Mesenchymal stem cell (in vitro differentiated cells and primary cell): ENCODE measurements at places on chromosomes 1 and 21.
A peak's percentile ranks its signal among the peaks of the same experiment; 100 is the strongest.

GRCh38 chr1:173134800-173135199 is 72.3 kb downstream of the TNFSF4 start:
- no peak for DNase-seq

- DNase-seq, result peak; percentile 38
These were observed 108.0 kb downstream of the HLCS start for GRCh38 chr21:36858320-36858957.

GRCh38 chr1:195933835-195934234 is 674.4 kb downstream of the KCNT2 start:
- DNase-seq, result no peak

- peak; percentile 22 for DNase-seq
These were observed 12.4 kb downstream of the RNF220 start for GRCh38 chr1:44417351-44418021.

DNA sequence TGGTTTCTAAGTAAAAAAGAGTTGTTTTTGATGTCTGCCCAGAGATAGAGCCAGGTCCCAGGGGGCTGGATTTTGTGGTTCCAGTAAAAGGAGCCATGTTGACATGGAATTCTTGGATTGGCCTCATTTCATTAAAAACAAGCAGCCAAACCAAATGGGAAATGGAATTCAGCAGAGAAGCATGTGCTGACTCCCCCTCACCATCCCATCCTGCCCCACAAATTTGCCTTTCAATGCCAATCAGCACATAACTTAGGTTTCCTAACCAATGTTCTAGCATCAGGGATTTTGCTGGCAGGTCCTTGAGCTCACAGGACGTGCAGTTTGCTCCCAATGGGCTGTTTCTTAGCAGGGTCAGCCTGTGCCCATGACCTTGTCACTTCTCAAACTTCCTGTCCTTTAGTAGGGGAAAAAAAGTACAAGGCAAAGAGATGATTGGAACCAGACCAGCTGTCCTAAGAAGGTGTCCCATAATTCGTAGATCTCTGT is 101.5 kb upstream of the GADD45A start:
- DNase-seq, result no peak

GRCh38 chr1:187714470-187714869 is 885.7 kb downstream of the PLA2G4A start:
- no peak for DNase-seq

GRCh38 chr1:18077657-18078215 is 29.9 kb upstream of the IGSF21 start:
- no peak for DNase-seq

DNA sequence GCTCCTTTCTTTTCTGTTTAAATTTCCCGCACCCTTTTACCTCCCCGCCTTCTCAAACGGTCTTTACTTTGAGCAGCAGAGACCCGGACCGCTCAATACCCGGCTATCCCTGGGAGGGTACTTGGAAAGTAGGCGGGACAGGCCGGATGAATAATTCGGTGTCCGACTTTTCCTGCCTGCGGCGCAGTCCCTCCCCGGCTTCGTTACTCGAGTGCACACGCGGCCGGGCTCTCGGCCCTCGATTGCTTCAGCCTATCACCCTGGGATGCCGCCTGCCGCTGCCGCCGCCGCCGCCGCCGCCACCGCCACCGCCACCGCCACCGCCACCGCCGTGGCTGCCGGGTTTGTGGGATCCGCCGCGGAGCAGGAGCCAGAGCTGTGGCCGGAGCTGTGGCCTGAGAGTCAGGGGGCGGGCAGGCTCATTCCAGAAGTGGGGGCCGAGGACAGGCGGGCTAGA is 382 bp upstream of the RASAL2 start:
- peak; percentile 98 for DNase-seq

DNA sequence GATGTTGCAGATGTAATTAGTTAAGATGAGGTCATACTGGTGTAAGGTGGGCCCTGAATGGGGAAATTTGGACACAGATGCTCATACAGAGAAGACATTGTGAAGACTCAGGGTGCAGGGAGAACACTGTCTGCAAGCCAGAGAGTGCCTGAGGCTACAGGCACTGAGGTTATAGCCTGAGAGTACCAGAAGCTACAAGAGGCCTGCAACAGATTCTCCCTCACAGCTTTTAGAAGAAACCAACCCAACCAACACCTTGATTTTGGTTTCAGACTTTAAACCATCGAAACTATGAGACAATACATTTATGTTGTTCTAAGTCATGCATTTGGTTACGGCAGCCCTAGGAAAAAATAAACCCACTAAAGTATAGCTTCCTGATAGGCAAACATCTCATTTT is 321.7 kb upstream of the USP25 start:
- no peak for DNase-seq

DNA sequence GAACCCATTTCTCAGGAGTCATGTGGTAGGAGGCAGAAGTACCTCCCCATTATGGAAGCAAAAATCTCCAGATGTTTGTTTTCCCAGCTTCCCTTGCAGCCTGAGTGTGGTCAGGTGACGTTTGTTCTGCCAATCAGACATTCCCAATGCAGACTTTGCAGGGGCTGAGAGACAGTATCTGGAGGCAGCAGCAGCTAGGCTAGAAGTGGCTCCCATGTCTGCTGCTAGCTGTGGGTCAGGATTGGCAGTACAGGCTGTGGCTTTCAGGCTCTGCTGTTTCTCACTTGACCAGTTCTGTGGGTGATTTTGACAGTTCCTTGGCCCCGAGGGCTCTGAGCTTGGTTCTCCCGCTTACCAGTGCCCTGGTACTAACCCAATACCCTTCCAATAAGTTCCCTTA is 58.6 kb upstream of the NBPF3 start:
- DNase-seq, result no peak

DNA sequence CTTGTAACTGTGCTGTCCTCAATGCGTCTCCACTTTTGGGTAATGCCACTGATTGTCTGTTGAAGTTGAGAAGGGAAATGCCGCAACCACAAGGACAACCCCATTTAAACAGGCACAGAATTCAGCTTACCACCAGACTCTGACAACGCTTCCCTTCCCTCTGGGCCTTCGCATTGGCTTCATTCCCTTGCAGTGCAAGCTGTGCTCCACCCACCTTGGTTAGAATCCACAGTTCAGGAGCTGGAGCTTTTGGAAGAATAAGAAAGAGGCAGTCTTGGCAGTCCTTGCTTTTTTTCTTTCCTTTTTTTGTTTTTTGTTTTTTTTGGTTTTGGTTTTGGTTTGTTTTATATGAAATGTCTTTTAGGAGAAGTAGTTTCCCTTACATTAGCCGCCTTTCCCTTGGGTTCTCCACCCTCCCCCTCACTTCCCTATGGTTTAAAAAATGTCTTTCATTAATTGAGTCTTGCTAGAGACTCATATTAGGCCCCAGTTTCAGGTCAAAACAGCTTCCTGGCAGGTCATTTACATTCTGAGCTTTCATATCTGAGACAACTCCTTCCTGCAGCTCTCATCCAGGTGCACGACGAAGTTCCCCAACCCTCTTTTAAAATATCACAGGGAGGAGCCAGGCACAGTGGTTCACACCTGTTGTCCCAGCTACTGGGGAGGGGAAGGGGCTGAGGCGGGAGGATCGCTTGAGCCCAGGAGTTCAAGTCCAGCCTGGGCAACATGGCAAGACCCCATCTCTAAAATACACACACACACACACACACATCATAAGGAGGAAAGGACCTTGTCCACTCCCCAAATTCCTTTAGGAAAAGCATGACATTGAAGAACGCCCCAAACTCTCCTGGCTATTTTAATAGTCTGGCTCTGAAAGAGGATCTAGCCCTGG is 20.7 kb upstream of the LAX1 start:
- DNase-seq, result no peak
